ENCODE measurements at places on chromosomes 5 and 9. TPM values are rescaled to one million over a fixed set of nuclear protein-coding genes. Genes with fewer than 3 reads are reported as not detected.
A peak's percentile ranks its signal among the peaks of the same experiment; 100 is the strongest.

DNA sequence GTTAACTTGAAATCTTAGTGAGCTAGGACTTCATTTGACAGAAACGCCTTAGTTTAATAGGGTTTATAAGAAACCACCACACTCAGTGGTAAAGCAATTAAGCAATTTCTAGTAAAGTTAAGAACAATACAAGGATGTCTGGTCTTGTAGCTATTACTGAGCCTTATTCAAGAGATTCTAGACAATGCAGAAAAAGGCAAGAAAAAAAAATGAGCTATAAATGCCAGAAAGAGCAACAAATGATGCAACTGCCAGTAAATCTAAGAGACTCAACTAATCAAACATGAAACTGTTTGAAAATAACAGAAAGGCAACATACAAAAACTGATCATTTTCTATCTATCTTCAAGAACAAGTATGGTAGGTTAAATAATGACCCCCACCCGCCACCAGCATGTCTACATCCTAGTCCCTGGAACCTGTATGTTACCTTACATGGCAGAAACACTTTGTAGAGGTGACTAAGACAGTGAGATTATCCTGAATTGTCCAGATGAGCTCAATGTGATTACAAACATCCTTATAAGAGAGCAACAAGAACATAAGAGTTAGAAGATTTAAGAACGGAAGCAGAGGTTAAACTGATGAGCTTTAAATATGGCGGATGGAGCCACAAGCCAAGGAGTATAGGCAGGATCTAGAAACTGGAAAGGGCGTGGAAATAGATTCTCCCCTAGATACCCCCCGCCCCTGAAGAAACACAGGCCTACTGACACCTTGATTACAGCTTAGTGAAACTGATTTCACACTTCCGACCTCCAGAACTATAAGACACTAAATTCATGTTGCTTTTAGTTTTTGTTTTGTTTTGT lies 93.0 kb downstream of the SUSD1 start:
- DNase-seq: no peak

GRCh38 chr9:71144495-71144894 lies 23.1 kb upstream of the TRPM3 start:
- DNase-seq: no peak

DNA sequence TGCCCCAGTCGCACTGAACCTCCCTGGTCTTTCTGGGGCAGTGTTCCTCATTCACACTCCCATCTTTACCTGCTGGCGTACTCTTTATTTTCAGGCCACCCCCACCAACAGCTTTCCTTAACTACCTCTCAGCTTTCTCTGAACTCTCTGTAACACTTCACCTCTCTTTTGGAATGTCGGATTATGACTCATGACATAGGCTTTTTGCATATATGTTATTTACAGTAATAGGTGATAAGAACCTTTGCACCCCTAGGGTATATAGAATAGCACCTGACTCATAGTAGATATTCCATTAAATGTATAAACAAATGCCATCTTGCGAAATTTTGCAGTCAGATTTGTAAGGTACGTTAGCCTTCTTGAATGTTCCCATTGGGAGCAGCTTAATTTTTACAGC lies 52.9 kb upstream of the MIER3 start:
- no peak for DNase-seq

DNA sequence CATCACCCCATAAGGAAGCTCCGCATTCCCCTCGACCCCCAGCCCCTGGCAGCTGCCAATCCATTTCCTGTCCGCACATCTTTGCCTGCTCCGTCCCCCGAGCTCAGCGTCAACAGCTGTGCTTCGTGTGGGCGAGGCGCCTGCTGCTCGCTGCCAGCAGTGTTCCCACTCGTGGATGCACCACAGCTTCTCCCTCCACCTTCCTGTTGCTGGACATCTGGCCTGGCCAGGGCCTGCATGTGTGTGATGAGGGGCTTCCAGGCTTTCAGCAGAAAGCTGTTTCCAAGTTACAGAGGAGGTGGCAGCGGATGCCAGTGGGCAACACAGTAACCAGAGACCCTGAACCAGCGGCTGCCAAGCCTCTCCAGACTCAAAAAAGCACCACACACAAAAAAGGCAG lies 86.0 kb downstream of the PRRT1B start:
- no peak for DNase-seq

DNA sequence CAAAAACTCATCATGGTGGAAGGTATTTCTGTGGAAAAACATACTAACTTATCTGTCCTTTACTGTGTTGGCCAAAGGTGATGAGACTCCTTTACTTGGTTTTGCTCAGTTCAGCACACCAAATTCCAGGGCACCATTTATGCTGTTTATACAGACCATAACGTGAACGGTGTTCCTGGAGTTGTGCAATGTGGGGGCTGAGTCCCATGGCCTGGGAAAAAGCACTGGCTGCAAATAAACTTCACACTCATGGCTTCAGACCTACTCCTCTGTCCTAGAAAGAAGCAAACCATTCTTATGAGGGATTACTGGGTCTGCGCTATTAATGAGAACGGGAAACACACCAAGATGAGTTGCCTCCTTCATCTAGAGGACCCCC lies 10.4 kb downstream of the FREM1 start:
- DNase-seq: no peak

DNA sequence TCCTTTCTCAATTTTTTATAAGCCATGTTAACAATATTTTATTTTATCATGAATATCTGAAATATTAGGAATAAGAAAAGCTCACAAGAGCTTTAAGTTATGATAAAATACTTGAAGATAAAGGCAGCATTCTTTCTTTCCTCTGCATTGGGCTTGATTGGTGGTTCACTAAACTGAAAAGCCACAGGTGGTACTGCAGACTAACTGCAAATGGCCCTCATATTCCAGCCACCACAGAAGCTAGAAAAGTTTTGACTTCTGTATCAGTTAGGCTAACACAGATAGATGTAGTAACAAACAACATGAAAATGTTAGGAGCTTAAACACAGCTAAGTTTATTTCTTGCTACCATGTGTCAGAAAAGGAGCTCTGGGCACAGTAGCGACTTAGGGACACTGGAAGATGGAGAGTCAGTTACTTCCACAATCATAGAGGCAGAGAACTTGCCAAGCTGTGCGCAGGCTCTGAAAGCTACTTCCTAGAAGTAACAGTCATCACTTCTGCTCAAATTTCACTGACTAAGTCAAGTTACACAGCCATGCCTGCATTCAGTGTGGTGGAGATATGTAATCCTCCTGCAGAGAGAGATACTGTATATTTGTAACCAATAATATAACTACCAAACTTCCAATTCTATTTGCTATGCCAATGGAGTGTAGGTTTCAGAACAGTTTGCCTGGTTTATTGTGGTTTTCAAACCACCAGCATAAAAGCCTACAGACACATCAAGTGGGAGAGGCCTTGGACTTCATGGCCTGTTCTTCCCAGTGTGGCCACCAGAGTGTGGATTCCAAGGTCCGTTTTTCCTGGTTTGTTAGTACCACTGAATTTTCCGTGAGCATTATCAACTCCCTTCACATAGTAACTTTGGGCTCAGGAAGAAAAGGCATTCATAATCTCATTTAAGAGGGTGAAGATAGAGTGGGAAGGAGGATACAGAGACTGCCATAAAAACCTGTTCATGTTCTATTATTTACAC lies 268.3 kb downstream of the PJA2 start:
- DNase-seq: no peak

GRCh38 chr9:96163712-96164111 lies 138.3 kb downstream of the HSD17B3 start:
- no peak for DNase-seq

DNA sequence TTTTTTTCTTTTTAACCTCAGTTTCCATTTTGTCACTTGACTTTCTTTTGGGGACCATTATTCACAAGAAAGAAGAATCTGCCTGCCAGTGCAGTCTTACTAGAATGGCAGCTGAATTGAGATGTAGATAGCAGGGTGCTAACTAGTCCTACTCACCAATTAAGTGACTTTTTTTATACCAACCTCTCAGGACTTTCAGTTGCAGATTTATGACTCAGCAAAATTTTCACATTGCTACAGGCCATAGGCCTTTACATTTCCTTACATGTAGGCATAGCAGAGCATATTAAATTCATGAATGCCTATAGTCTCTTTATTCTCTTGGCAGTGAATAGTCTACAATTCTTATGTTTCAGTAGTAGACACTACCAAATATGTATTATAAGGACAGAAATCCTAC lies 54.0 kb upstream of the FKTN start:
- DNase-seq: no peak

DNA sequence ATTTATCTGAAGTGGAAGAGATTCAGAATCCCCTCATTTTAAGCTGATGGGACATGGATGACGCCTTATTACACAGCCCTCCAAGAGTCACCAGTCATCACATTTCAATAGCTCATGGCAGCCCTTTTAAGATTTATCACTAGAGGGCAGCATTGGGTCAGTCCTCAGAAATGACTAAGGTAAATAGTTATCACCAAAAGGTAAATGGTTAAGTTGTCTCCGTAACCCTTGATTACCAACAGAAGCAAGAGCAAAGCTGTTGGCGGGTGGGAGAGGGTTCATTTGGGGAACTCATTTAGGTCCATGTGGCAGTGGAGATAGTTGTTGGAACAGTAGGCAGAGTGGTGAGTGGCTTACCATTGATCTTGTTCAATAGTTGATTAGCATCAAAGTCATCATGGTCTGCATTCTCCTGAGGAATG lies 12.0 kb upstream of the C9 start:
- DNase-seq: peak; percentile 17

DNA sequence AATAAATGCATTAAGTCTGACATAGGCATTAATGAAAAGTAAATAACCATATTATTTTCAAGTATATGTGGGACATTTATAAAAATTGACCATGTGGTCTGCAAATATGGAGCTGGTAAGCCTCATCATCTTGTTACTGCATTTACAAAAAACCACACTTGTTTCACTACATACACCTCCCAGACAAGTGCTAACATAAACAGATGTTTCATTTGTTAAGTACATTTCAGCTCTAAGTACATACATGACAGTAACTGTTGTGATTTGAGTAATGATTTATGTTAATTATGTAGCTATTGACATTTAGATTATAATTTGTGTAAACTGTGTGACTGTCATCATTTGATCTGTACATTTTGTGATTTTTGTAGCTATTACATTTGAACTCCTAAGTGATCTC lies 13.9 kb downstream of the IDNK start:
- no peak for DNase-seq

- DNase-seq: no peak
Measured at GRCh38 chr5:5258564-5258963, 118.4 kb downstream of the ADAMTS16 start.

DNA sequence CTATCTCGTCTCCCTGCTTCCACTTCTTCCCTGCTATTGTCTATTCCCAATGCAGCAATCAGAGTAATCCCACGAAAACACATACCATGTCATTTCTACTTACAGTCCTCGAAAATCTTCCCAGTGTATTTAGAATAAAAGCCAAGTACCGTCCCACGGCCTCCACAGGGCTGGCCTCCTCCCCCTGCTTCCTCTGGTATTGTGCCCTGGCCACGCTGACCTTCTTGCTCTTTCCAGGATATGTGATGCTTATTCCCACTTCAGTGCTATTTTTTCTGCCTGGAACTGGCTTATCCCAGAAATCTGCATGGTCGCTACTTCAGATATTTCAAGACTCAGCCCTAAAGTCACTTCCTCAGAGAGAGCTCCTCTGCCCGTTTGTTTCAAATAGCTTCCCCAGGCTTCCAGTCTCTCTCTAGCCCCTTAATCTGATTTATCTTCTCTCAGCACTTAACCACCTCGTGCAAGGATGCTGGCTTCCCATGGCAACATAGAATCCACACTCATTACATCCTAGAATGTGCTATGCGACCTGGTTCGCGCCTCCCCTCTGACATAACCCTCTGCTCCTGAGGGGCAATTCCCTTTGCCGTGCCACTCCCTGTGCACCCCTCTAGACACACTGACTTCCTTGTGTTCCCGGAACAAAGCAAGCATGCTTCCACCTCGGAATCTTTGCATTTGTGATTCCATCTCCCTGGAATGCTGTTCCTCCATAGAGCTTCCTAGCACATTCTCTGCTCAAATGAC lies 365.9 kb downstream of the ZSWIM6 start:
- no peak for DNase-seq

GRCh38 chr9:107827304-107827703 lies 337.7 kb upstream of the KLF4 start:
- no peak for DNase-seq

GRCh38 chr5:133381571-133382365 lies 230.6 kb downstream of the FSTL4 start:
- no peak for DNase-seq

DNA sequence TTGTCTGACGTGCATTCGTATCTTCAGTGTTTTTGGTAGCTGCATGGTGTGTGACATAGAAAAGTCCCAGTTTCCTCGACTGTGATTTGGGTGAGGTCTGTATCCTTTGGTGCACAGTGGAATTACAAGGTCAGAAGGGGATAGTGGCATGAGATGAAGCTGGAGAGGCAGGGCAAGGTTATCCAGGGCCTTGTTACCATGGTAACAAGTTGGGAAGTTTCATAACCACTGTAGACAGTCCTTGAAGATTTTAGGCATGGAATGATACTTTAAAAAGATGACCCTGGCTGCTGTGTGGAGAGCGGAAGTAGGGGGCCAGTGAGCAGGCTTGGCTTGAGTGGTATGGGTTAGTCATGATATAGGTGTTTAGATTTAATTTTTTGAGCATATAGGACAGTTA lies 11.9 kb downstream of the EHMT1 start:
- no peak for DNase-seq

Gene SH3TC2
- not detected for total RNA-seq

Gene PCDHGB2
- total RNA-seq: 0.93 TPM

Gene KIF24
- 6.1 TPM for total RNA-seq
